ENCODE measurements at places on chromosomes 7 and 10.

- no peak for DNase-seq
Measured at GRCh38 chr7:116271963-116272886, 61.9 kb downstream of the TES start.

- no peak for DNase-seq
Measured at GRCh38 chr7:121793716-121794115, 79.2 kb upstream of the PTPRZ1 start.

- DNase-seq = no peak
Measured at GRCh38 chr10:63832686-63833085, 311.5 kb downstream of the REEP3 start.

GRCh38 chr7:15495170-15495569, 66.6 kb downstream of the AGMO start:
- DNase-seq = no peak

DNA sequence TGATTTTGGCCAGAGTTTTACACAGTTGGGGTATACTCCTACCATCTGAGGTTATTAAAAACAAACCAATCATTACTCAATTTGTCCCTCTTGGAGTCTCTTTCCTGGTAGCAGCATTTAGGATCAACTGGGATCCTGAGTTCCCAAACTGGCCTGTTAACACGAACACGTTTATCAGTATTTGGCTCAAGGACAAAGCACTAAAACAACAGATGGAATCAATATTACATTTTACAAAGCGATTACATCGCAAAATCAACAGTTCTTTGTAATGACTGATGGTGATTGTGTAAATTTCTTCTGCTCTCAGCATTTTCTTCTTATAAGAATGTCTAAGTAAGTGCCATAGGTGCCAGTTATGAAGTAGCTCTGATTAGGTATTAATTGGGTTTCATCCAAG, 582.9 kb upstream of the ANKRD30A start:
- DNase-seq = no peak

GRCh38 chr10:84392181-84392580, 63.8 kb downstream of the CCSER2 start:
- no peak for DNase-seq

DNA sequence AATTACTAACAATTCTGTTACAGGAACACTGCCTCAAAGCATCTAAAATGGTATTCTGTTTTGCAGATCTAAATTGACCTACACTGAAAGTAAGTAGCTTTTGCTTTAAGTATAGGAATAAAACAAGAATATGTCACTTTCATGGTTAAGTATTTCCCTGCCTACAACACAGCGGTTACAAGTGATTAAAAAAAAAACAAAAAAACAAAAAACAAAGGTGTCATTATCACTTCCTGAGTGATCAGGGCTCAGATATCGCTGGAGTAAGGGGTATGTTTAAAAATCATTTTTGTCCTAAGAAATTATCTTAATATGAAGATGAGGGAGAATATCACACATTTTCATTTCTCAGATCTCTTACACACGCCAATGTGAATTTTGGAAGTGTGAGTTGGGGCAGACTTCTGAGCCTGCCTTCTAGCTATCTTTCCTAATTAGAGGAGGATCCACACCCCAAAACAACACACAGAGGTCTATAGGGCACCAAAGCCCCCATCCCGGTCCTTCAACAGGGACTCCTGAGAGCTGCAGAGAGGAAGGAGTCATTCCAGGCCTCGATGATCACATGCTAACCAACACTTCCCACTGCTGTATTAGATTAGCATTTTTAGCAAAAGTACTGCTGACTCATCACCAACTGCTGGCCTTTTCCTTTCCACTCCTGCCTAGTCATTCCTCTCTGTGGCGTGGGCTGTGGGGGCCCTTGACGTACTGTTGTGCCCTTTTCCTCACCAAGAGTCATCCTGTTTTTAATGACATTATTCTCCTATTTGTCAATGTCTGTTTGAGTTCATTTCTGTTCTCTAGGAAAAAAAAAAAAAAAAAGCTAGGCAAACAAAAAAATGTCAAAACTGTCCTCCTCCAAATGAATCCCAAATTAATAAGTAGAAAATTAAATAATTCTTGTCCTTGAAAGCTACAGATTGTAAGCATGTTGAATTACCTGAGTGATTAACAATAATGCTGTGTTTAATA, 31.2 kb downstream of the PRTFDC1 start:
- no peak for DNase-seq

- no peak for DNase-seq
Measured at GRCh38 chr7:26378016-26378415, 86.4 kb downstream of the SNX10 start.

DNA sequence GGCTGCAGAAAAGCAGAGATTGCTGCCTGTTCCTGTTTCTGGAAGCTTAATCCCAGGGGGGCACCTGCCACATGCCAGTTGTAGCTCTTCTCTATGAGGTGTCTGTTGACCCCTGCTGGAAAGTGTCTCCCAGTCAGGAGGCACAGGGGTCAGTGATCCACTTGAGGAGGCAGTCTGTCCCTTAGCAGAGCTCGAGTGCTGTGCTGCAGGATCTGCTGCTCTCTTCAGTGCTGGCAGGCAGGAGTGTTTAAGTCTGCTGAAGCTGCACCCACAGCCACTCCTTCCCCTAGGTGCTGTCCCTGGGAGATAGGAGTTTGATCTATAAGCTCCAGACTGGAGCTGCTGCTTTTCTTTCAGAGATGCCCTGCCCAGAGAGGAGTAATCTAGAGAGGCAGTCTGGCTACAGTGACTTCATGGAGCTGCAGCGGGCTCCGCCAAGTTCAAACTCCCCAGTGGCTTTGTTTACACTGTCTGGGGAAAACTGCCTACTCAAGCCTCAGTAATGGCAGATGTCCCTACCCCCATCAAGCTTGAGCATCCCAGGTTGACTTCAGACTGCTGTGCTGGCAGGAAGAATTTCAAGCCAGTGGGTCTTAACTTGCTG, 57.6 kb upstream of the CROT start:
- DNase-seq = no peak

DNA sequence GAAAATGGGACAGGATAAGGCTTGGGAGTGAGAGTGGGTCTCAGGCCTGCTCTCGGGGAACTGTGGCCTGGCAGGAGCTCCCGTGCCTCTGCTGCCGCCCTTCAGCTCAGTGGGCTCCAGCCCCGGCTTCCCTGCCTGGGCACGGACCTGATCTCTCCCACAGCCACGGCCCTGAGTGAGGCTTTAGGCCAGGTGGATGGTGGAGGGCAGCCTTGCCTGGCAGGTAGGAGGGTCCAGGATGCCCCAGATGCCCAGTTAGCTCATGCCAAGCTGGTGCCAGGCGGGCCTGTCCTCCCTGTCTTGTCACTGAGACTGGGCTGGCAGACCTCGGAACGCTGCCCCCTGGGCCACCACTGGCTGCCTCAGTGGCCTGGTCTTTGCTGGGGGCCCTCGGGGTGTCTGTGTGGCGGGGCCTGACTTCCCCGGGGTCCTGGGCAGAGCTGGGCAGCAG, 116.6 kb downstream of the INPP5A start:
- no peak for DNase-seq

DNA sequence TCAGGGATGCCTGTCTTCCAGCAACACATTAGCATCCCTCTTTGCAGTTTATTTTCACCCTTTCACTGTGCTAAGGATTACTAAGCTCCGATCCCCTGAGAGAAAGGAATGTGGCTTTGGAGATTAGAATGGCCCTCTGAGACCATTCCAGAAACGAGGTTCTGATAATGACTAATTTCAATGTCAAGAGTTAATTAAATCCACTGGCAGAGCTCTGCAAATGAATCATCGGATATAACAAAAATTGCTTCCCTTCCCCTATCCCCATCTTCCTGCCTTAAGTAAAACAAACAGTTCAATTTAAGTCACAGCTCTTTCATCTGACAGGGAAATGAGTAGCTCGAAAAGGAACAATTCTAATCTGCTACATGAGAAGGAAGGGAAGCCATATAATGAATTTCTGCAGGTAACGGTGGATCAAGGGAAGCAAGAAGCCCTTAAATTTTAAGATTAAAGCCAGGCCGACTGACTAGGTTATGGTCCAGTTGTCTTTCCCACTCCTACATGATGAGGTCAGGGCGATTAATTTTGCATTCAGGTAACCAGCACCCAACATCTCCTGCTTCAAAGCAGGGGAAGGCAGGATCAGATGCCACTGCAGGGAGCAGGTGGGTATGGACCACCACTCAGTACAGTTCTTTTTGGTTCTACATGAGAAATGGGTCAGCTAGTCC, 50.5 kb downstream of the MALSU1 start:
- DNase-seq = no peak

DNA sequence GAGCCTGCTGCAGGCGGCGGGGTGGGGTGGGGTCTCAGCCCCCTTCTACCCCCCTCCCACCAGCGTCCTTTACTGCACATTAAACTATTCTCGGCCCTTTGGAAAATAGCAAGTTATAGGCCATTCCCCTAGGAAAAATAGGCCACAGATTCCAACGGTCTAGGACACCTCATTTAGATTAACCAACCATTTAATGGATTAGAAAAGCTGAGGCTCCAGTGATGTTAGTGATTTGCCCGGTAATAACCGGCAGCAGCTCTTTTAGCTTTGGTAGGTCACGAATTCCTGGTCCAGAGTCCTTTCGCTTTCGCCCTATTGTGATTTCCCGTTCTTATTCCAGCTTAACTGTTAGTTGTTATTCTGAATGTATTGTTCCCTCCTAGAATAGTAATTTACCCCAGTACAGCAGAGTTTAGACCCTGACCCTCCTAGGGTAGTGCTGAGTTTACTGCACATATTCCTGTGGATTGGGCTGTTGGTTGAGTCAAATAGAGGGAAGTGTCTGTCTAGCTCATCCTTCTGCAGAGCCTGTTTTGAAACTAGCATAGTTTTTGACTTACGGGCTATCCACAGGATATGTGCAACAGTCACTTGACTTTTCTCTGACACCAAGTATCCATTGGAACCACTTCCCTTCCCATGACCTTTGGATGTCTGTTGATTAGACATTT, 754 bp downstream of the GSTO1 start:
- no peak for DNase-seq

- DNase-seq = no peak
Measured at GRCh38 chr10:127153181-127153580, 43.2 kb downstream of the INSYN2A start.

DNA sequence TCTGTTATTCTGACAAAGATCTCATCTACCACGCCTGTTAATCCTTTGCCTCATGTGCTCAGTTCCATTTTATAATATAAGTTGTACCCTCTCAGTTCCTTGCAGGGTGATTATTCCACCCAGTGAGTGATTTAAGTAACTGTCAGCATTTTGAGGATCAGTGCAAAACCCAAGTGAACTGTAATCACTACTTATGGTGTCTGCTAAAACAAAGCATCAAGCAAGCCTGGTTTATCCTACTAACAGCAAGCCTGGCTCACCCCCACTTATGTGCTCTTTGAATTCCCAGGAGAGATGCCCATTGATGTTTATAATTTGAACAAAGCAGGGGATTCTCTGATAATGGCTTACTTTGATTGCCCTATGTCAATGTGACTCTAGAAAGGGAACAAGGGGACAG, 186.8 kb upstream of the LRGUK start:
- DNase-seq = no peak

DNA sequence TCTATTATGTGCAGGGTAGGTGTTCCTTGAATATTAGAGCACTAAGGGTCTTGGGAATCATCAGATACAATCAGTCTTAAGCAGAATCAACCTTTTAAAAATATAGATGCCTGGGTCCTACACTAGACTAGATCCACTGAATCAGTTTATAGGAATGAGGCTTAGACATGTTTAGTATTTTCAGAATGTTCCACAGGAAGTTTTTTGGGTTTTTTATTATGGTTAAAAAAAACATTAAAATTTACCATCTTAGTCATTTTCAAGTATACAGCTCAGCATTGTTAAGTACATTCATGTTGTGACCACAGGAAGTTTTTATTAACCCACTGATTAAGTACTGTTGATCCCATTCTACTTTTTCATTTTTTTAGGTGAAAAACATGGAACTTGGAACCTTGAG, 135.7 kb downstream of the LCOR start:
- DNase-seq = no peak

GRCh38 chr10:59700709-59701108, 8.9 kb downstream of the SLC16A9 start:
- no peak for DNase-seq
